NCI-H526 (cell line): ENCODE measurements at places on chromosomes 4 and X.

- no peak for DNase-seq
These were observed 4.2 kb downstream of the LETM1 start for GRCh38 chr4:1851575-1852410.

GRCh38 chrX:150577174-150577573 lies 8.8 kb downstream of the MTM1 start:
- DNase-seq: no peak

DNA sequence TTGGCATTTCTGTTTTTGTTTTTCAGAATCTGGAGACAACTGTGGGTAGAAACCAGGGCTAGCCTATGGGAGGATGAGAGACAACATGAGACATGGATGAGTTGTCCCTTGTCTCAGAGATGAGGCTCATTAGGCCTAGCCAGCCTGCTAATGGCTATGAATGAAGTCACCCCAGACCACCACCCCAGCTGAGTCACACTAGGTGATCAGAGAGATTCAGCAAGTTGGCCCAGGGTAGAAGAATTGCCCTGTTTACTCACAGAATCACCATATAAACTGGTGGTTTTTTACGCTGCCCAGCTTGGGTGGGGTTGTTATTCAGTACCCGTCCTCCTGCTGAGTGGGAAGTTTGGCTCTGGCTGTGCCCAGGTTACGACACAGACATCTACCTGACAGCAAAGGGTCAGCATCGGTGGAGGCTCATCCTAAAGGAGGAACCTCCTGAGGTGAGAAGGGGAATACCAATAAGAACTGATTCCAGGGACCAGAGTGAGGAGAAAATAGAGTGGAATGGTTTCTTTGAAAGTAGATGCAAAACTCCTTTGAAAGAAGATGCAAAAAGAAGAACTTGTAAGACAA lies 17.2 kb upstream of the ARSJ start:
- no peak for DNase-seq

GRCh38 chrX:154429711-154430110 lies 1.2 kb downstream of the ATP6AP1 start:
- no peak for DNase-seq

DNA sequence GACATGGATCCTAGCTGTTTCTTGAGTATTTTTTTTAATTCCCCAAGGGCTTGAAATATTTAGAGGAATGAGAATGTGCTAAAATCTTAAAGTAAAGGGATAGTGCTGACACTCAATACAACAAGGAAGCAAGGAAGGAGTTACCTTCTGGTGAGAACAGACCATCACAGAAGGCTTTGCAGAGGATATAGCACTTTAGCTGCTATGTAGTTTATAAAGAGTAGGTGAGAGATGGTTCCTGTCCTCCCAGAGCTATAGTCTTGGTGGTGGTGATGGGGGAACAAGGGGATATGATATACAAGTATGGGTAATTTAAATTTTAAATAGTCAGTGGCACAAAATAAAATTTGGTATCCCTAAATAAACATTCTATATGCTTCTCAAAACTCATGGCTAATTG lies 47.6 kb downstream of the MTHFD2L start:
- DNase-seq: no peak

DNA sequence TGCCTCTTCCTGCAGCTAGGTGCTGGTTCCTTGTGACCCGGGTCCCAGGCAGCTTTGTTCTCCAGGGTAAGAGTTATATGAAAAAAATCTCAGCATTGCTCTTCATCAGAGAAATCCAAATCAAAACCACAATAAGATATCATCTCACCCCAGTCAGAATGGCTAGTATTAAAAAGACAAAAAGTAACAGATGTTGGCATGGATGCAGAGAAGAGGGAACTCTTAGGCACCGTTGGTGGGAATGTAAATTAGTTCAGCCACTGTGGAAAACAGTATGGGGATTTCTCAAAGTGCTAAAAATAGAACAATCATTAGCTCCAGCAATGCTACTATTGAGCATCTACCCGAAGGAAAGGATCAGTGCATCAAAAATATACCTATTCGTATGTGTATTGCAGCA lies 61.5 kb downstream of the SORCS2 start:
- DNase-seq: no peak

GRCh38 chr4:10831727-10832408 lies 147.3 kb upstream of the CLNK start:
- no peak for DNase-seq

GRCh38 chr4:155042014-155042413 lies 166.4 kb upstream of the NPY2R start:
- peak; percentile 10 for DNase-seq

DNA sequence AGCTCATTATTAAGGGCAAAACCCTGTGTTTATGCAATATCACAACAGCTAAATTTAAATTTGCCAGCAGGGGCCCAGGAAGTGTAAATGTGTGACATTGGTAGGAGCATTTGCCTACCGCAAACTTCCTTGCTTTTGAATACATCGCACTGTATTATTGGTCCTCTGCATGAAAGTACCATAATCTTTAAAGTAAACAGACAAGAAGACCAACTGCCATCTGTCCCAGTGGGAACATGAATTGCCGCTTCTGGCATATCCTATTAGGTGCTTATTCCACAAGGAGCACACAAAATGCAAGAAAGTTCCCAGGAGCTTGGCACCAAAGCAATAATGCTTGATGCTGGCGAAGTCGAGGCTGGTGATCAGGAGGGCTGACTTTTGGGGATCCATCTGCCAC lies 51.3 kb downstream of the SOD3 start:
- peak; percentile 58 for DNase-seq

GRCh38 chrX:148562846-148563245 lies 62.4 kb downstream of the AFF2 start:
- no peak for DNase-seq

DNA sequence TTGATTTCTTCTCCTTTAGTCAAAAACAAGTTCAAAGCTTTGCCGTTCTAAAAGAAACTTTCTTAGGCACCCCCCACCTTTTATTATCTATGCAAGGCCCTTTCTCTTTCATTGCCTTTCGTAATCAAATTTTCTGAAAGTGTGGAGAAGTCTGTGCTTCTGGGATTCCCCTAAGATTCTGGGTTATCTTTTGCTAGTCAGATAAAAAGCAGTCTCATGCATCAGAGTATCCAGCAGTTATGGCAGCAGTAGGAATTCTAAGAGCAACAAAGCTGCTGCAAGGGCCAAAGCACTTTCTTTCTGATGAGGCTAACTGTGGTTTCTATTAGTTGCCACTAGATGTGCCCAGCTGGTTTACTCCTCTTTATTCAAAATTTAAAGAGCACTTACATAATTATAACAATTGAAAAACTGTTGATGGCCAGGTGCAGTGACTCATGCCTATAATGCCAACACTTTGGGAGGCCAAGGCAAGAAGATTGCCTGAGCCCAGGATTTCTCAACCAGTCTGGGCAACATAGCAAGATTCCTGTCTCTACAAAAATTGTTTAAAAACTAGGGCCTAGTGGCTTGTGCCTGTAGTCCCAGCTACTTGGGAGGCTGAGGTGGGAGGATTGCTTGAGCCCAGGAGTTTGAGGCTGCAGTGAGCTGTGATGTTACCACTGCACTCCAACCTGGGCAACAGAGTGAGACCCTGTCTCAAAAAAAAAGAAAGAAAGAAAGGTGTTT lies 296.2 kb downstream of the PAPSS1 start:
- no peak for DNase-seq

GRCh38 chr4:39446483-39446841 lies 12.3 kb downstream of the RPL9 start:
- DNase-seq: no peak

DNA sequence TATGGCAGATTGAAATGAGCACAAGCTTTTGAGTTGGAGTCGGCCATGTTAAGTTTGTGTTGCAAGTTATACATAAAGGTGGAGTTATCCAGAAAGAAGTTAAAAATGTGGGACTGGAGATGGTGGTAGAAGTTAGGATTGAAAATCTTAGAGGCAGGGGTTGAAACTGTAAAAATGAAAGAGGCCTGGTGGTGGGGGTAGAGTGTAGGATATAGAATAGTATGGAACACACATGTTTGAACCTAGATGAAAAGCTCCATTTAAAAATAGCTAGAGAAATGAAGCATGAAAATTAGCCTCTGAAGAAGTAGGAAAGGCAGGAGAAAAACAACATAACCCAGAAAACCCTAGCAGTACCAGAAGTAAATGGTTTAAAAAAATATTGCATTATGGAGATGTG lies 131.8 kb upstream of the ENPEP start:
- no peak for DNase-seq

DNA sequence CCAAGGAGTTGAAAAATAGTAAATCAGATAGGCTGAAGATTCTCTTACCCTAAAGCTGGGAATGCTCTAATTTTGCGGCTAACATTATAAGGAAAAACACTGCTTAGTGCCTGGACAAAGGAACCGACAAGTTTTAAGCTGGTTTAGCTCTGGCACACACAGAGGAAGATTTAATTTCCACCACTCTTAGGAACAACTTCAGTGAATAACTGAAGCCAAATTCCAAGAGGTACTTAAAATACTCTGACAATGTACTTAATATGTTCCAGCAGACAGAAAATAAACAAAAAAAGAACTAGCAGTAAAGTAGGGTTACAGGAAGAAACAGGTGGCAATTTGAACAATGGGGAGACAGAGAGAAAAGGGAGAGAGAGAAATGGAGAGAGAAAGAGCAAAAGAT lies 340.8 kb upstream of the NDST4 start:
- no peak for DNase-seq

- DNase-seq: no peak
These were observed 3.3 kb upstream of the MYOZ2 start for GRCh38 chr4:119132306-119132705.

- DNase-seq: no peak
These were observed 30.2 kb downstream of the PPP2R3B start for GRCh38 chrX:356385-357034.

DNA sequence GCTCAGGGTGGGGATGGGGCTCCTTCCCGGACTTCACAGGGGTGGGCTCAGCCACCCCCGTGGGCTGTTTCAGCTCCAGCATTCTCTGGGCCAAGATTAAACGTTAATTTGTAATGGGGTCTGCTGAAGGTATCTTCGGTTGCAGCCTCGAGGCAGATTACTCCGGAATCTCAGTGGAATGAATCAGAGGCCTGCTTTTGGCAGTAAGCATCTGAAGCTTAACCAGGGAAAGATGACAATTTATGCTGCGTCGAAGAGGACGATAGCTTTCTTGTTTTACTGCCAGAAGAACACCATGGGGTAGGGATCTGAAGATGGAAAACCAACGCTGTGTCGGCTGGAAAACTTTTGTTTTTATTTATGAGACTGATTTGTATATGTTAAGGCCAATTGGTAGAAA lies 129.2 kb upstream of the MSX1 start:
- DNase-seq: no peak

- DNase-seq: no peak
These were observed 28.6 kb upstream of the NAF1 start for GRCh38 chr4:163195247-163195765.

DNA sequence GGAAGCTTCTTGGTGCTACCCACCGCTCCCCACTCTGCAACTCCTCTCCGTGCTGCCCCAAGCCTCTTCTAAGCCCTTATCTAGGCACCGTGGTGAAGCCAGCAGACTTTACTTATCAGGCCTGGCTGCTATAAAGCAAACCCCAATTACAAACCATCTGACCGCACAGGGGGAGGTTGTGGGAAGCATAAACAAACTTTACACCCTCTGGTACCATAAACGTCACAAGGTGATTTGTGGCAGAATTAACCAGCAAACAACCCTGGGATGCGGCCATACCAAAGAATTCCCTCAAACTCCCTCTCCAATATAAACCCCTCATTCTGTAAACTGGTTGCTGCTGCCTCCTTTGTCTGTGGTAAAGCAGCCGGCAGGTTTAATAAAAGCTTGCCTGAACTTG lies 55.2 kb downstream of the MAGEC2 start:
- DNase-seq: no peak

GRCh38 chrX:131059246-131059645 lies 1.1 kb downstream of the ARHGAP36 start:
- no peak for DNase-seq

DNA sequence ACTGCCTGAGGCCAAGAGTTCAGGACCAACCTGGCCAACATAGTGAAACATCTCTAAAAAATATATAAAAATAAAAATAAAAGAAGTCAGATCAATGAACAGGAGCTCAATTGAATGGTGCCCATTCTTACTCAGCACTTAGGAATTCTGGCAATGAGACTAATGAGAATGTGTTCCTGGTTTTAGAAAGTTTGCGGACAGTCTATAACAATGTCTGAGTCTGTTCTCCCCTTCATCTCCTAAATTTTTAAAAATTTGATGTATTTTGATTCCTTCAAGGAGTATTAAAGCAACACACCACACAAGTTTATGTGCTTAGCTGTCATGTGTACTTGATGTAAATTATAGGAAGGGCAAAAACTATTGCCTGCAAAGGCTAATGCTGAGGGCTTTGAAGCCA lies 30.6 kb upstream of the KCNIP4 start:
- DNase-seq: no peak

GRCh38 chrX:11683057-11683456 lies 17.3 kb upstream of the ARHGAP6 start:
- no peak for DNase-seq

DNA sequence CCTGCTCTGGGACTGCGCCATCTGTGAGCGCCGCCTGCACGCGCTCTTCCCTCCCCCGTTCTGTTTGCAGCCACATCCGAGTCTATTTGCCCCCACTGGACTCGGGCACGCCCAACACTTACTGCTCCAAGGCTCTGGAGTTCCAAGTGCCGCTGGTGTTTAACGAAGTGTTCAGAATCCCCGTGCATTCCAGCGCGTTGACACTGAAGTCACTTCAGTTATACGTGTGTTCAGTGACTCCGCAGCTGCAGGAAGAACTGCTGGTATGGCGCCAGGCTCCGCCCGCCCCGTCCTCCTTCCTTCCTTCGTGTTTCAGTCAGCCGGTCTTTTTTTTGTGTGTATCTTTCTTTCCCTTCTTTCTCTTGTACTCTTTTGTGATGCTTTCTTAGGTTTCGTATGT lies 30.7 kb upstream of the CLCN4 start:
- no peak for DNase-seq

- DNase-seq: no peak
These were observed 1.2 kb downstream of the LAMTOR3 start for GRCh38 chr4:99893029-99893428.

DNA sequence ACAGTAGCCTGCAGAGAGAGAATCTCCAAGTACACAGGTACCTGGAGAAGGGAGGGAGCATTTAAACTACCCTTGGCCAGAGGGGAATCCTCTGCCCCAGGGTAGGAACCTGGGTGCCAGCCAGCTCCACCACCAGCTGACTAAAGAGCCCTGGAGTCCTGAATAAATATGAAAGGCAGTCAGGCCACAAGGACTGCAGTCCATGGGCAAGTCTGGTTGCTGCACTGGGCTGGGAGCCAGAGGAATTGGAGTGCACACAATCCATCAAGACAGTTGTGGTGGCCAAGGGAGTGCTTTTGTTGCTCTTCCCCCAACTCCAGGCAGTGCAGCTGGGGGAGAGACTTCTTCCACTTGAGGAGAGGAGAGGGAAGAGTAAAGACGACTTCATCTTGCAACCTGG lies 172.5 kb downstream of the HNRNPD start:
- DNase-seq: no peak

GRCh38 chr4:70958681-70959080 lies 34.8 kb upstream of the DCK start:
- no peak for DNase-seq
